ENCODE measurements at places on chromosomes 6 and 20.

GRCh38 chr20:57056651-57057050, 209.8 kb downstream of the BMP7 start:
- DNase-seq = no peak

- DNase-seq = no peak
Measured at GRCh38 chr6:25413207-25413905, 134.2 kb downstream of the CARMIL1 start.

- no peak for DNase-seq
Measured at GRCh38 chr6:151738267-151738666, 69.2 kb upstream of the ESR1 start.

GRCh38 chr20:10449270-10449669, 14.2 kb downstream of the SLX4IP start:
- DNase-seq = no peak

- no peak for DNase-seq
Measured at GRCh38 chr6:16969699-16970655, 131.9 kb upstream of the STMND1 start.

GRCh38 chr6:126377594-126378153, 37.8 kb downstream of the CENPW start:
- no peak for DNase-seq

DNA sequence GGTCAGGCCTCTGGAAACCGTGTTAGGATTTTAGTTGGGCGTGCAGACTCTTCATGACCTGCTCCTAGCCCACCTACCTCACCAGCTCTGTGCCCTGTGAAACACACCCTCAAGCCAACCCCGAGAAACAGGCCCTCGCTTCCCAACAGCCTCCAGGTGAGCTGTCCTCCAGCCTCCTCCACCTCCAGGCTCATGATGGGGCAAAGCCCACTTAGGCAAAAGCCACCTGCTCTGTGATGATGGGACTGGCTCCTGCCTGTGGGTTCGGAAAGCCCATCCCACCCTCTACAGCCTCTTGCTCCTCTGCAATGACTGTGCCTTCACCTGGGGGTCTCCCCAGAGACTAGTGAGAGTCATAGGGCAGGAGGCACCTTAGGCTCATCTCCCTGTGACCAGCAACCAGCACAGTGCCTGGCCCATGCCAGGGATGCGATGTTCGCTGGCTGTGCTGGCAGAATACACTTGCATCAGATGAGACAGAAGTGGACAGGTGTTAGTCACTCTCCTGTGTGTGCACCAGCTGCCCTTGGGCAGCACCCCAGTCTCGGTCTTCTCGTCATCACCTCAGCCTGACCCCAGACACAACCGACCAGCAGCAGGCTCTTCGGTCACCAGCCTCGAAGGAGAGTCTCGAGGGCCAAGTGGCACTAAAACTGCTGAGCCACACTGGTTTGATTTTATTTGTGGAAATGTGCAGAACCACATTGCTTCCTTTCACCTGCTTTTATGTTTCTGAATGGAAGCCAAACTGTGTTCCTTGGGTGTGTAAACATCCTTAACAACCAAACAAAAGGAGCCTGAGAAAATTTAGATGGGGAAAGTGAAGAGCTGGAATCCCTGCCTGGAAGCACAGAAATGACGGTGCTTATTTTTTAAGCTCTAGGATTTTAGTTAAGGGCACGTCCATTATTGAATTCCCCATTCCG, 10.7 kb downstream of the PXDC1 start:
- DNase-seq = no peak
